ENCODE measurements at places on chromosomes 7 and 10.

GRCh38 chr7:159025161-159025779, 119.4 kb downstream of the VIPR2 start:
- peak; percentile 24 for DNase-seq

GRCh38 chr7:142833174-142834048, 21.5 kb upstream of the EPHB6 start:
- DNase-seq, result peak; percentile 71

DNA sequence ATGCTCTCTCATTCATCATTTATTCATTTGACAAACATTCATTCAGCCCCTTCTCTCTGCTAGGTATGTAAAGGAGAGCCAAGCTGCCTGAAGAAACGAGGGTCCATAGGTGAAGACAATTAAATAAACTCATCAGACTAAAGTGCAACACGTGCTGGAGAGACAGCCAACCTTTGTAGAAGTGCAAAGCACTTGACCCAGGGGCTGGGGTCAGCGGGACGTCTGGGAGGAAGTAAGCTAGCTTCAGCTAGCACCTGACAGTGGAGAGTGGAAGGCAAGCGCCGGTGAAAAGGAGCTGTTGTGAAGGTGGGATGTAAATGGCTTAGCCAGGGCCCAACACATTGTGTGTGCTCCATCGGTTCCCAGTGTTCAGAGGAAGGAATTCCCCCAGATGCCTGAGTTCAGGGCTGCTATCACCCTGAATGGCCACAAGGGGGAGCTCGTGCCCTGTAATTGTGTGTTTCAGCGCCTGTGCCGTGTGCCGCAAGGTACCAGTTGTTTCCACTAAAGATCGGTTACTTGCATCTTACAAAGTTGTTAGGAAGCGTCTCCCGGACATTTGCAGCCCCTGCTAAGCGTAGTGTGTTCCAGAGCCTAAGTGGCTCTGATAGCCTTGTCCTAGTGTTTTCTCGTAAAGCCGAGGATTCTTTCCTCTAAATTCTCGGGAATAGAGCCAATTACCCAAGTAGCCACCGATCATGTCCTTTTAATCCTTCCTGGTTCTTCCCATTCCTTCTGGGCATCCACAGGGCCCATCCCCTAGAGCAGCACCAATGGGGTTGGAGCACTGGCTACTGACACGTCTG, 30.6 kb downstream of the TLX1 start:
- peak; percentile 84 for DNase-seq

- DNase-seq, result no peak
These were observed 127.1 kb upstream of the TNS3 start for GRCh38 chr7:47709051-47709450.

- DNase-seq, result no peak
These were observed 600.6 kb downstream of the PHTF2 start for GRCh38 chr7:78399033-78399769.

DNA sequence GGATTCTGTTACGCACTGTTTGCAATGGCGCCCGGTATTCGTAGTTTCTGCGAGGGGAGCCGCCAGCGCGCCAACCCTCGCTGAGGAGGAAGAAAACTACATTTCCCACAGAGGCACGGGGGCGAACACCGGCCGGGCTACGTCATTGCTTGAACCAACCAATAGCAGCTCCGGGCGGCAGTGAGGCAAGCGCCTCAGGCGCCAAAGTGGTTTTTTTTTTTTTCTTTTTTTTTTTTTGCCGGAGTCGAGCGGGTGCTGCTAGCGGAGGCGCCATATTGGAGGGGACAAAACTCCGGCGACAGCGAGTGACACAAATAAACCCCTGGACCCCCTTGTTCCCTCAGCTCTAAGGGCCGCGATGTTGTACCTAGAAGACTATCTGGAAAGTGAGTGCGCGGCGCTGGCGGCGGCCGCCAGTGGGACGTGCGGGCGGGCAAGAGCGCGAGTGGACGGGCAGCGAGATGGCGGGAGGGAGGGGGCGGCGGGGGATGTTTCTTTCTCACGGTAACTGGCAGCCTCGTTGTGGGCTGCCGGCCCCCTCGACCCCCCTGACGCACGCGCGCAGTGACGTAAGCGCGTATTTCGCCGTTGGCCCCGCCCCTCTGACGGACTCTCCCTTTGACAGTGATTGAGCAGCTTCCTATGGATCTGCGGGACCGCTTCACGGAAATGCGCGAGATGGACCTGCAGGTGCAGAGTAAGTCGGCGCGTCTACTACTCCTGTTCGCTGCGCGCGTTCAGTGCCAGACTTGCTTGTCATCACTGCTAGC, at the start of gene ING3:
TSS of gene ING3 (plus strand) at position 239 of the 770 bp plus-strand sequence. CDS start at position 359, 120 bp downstream.
- DNase-seq, result peak; percentile 97

- DNase-seq, result no peak
These were observed 257.3 kb downstream of the LRMDA start for GRCh38 chr10:75688506-75689300.

DNA sequence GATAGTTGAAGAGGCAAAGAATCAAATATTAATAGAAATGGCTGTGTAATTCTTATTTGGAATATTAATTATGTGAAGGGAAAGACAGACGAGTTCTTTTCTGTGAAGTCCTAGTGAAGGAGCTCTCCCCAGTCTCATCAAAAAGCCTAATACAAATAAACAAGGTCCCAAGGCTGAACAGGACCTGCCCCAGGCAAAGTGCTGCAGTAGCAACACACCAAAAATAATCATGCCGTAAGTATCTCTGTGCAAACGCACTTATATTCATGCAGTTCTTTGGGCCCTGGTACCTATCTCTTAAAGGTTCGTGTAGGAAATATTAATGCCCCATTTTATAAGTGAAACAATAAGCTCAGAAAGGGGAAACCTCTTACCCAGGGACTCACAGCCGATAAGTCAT, 12.2 kb upstream of the CHST15 start:
- DNase-seq, result no peak

Data from OCI-M1 (cell line).